ENCODE measurements at places on chromosomes 6 and 20. TPM values are rescaled to one million over a fixed set of nuclear protein-coding genes. Genes with fewer than 3 reads are reported as not detected.

Gene MYO6
- total RNA-seq, result 107 TPM

DNA sequence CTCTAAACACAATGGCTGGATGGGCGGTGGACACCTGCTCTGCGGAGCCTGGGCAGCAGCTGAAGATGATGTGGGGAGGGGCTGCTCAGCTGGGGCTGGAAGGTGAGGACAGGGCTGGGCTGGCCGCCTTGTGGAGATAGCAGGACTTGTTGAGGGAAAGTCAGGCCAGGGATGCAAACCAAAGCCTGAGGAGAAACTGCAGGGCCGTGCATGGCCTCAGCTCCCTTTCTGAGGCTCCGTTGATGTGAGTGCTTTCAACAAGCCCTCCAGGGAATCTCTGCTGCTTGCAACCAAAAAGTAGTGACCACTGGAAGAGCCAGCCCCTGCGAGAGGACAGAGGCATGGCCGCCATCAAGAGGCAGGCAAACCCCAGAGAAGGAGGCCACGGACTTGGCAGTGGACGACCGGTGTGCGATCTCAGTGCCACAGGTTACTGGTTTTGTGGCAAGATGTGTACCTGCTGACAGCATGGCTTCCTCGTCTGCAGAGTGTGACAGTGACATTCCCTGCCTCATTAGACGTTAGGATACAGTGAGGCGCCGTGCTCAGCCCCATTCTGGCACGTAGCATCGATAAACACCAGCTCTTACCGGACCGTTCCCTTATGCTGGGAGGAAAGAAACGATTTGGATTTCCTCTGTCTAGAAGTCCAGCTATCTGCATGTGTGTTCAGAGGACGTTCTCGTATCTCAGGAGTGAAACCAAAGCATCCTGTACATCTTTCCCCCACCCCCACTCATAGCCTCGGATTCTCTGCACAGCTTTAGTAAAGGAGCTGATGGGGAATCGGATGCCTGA lies 37.9 kb downstream of the ERMARD start:
- no peak for DNase-seq

- peak; percentile 68 for DNase-seq
Measured at GRCh38 chr20:53865901-53866793, 204.2 kb downstream of the BCAS1 start.

DNA sequence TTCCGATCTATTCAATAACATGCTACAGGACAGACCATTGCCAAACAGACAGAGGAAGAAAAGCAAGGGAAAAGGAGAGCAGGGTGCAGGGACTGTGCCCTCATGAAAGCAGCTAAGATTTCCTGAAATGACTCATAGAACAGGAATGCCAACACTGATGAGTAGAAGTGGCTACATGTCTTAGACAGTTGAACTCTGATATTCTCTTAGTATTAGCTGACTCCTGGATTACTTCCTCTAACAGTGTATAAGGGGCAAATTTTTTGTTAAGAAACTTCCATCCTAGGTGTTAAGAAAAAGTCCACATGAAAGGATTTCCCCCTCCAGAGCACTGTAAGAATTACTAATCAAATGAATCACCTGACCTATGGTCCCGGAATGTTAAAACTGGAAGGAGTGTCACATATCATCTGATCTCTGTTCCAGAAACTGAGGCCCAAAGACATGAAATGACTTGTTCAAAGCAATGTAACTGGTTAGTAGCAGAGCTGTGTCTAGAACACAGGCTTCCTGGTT lies 224.9 kb downstream of the IBTK start:
- peak; percentile 36 for DNase-seq

DNA sequence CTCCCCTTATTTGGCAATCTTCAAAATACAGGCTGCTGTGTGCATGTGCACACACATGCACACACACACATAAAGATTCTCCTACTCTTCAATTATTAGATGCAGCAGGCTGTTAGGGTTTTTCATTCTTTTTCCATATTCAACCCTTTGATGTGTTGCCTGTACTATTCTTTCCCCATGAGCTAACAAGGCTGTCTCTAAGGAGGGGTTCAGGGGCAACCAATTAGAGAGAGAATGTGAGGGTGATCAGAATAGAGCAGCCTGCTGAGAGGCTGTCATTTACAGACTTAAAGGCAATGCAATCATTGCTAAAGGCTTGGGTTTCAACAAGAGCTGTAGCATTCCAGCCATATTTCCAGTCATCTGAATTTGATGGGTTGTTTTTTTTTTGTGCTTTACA lies 467.4 kb upstream of the ID4 start:
- no peak for DNase-seq

- no peak for DNase-seq
Measured at GRCh38 chr6:47653706-47654105, 44.7 kb upstream of the ADGRF4 start.

Gene BHLHE23
- not detected for total RNA-seq

Gene TAF4
- total RNA-seq, result 26.0 TPM

DNA sequence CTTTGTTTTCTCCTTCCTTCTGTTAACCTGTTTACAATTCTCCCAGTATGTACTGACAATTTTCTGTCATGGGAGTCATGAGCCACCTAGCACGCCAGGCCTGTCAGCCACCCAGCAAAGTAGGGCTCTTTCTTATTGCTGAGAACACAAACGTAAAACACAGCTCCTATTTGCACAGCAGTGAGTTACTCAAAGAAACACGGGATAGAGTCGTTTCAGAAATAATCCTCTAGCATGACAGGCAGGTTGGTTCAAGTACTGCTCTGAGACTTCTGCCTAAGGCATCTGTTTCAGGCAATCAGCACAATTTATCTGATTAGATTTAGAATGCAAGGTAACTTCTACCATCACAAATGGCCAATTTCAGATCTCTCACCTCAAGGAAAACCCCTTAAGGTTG lies 88.8 kb downstream of the CD24 start:
- DNase-seq, result no peak

All from mucosa of gallbladder (tissue), 1 donor.